ENCODE measurements at places on chromosomes 1 and 21.

GRCh38 chr1:30200161-30200560 lies 523.2 kb downstream of the MATN1 start:
- DNase-seq: no peak

- no peak for DNase-seq
These were observed 63.4 kb upstream of the PPP2R5A start for GRCh38 chr1:212221801-212222200.

DNA sequence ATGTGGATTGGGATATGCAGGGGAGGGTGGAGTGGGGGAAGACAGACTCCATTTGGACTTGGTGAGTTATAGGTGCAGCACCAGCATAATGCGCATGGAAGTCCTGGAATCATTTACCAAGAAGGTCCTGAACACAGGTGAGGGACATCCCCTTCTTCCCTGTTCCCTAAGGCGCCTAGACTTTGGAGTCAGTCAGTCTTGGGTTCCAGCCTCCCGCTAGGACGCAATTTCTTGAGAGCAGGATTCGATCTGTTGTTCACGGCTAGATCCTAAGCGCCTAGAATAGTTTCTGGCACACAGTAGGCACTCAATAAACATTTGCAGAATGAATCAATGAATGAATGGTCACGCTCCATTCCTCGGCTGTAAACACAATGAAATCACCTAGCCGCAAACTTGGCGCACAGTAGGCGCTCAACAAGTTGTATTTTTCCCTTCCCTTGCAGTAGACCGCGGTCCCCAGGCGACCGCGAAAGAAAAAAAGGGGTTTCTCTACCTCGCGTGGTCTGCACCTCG lies 1.0 kb upstream of the AK4 start:
- DNase-seq: no peak

DNA sequence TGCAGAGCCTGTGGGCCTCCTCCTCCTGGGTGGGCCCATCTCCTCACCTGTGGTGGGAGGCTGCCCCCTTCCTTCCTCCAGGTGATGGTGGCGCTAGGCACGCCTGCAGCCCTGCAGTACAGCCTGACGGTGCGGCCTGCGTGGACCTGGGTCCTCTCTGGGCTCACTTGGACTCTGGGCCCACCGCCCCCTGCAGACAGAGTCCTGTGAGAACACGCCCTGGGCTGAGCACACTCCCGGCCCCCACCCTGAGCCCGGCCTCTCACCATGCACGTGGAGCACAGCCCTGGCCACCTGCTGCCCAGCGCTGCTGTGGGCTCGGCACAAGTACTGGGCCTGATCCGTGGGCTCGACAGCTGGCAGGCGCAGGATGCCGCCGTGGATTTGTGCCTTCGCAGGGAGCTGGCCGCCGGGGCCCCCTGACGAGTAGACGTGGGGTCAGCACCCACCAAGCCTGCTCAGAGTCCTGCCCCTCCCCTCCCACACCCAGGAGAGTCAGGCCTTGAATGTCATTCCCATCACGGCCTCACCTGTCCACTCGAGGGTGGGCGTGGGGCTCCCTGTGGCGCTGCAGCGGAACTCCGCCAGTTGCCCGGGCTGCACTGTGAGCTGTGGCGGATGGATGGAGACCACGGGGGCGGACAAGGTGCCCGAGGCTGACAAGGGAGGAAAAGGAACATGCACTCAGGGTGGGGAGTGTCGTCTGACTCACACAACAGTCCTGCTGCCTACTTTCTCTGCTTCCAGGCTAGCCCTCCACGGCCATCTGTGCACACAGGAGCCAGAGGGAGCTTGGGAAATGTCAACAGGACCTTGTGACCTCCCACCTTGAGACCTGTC lies 43.4 kb downstream of the LDLRAD2 start:
- DNase-seq: no peak

DNA sequence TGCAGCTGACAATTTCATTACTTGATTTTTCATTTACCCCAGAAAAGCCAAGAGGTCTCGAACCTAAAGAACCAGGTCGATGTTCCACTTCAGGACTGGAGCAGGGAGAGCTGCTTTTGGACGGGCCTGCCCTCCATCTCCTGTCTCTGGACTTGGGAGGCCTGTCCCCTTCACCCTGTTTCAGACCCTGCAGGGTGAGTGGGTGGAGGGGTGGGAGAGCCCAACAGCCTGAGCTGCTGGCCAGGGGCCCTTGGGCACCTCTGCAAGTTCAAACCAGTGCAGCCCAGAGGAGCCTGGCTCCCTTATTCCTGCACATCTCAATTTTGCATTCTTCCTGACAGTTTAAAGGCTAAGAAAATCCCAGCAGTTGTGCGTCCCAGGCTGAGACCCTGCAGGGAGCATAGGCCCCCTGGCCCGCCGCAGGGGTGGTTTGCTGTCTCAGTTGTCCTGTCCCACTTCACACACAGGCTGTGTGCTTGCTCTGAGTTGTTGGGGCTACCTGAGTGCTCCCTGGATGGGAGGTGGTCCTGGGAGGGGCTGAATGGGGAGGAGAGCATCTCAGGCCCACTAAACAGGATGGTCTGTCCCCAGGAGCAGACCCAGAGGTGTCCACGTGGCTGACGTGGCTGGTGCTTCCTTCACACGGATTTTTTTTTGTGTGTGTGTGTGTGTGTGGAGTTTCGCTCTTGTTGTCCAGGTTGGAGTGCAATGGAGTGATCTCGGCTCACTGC lies 443.7 kb downstream of the PTPRU start:
- DNase-seq: no peak

DNA sequence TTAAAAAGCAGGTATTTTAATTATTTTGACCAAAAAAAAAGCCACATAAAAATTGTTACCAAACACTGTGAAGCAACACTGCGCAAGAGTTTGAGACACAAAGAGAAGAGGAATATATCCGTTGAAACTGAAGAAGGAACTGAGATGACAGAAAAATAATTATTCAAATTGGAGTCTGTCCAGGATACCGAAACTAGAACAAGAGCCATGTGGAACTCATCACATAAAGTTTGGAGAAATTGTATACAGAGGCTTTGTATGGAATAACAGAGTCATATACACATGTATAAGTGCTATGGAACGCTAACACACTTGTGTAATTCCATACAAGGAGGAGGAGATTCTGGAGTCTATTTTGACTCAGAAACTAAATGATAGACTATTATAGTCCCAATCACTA lies 675.1 kb upstream of the ADGRL2 start:
- no peak for DNase-seq

GRCh38 chr1:230536641-230537155 lies 105.6 kb upstream of the COG2 start:
- no peak for DNase-seq

DNA sequence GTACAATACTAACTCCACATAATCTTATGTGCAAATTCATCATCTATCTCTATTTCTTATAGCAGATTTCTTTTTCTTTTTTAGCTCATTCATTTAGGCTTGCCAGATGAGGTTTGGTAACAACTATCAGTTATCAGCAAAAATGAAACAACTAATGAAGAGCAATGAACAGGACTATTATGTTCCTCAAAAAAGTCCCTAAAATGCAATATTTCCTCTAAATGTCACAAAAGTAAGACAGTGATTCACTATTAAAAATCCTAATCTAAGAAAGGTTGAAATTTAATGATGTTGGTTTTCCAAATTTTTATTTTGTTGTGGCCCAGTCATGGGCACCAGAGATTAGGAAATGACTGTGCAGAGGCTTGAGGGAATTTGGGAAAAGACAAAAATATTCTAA lies 135.3 kb downstream of the PPIAL4G start:
- DNase-seq: no peak

DNA sequence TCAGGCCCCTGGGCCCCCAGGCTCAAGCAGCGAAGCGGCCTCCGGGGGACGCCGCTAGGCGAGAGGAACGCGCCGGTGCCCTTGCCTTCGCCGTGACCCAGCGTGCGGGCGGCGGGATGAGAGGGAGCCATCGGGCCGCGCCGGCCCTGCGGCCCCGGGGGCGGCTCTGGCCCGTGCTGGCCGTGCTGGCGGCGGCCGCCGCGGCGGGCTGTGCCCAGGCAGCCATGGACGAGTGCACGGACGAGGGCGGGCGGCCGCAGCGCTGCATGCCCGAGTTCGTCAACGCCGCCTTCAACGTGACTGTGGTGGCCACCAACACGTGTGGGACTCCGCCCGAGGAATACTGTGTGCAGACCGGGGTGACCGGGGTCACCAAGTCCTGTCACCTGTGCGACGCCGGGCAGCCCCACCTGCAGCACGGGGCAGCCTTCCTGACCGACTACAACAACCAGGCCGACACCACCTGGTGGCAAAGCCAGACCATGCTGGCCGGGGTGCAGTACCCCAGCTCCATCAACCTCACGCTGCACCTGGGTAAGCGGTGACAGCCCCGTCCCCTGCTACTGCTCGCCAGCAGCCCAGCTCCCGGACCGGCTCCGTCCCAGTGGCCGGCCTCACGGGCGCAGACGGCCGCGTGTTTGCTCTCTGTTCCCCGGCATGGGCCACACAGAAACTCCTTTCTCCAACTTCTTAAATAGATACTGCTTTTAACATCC lies 539 bp downstream of the LAMC1 start:
- DNase-seq: peak; percentile 35

DNA sequence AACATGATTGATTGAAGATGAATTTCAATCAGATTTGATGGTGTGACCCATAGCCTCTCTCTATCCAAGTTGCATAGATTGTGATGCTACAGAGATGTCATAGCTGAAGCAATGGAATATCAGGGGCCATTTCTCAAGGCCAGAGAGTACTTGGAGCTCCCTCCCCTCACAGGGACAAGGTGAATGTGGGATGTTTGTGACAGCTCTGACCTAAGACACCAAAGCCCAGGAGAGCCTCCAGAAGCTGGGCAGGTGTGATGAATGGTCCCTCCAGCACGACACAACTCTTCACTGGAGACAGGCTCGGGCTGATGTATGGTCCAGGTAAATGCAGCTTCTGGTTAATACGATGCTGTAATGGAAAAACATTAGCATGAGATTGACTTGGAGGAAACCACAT lies 101.0 kb upstream of the ZC3H12A start:
- no peak for DNase-seq

GRCh38 chr1:167841530-167841929 lies 72.4 kb downstream of the ADCY10 start:
- DNase-seq: no peak

- no peak for DNase-seq
These were observed 126.2 kb downstream of the EPHB2 start for GRCh38 chr1:22836850-22837249.

GRCh38 chr1:10784998-10785727 lies 11.3 kb downstream of the CASZ1 start:
- DNase-seq: no peak

- no peak for DNase-seq
These were observed 6.3 kb downstream of the BACH1 start for GRCh38 chr21:29305068-29305467.

- peak; percentile 50 for DNase-seq
These were observed 546 bp downstream of the ELOVL1 start for GRCh38 chr1:43367026-43367903.
